ENCODE measurements at places on chromosomes 7 and 10.

DNA sequence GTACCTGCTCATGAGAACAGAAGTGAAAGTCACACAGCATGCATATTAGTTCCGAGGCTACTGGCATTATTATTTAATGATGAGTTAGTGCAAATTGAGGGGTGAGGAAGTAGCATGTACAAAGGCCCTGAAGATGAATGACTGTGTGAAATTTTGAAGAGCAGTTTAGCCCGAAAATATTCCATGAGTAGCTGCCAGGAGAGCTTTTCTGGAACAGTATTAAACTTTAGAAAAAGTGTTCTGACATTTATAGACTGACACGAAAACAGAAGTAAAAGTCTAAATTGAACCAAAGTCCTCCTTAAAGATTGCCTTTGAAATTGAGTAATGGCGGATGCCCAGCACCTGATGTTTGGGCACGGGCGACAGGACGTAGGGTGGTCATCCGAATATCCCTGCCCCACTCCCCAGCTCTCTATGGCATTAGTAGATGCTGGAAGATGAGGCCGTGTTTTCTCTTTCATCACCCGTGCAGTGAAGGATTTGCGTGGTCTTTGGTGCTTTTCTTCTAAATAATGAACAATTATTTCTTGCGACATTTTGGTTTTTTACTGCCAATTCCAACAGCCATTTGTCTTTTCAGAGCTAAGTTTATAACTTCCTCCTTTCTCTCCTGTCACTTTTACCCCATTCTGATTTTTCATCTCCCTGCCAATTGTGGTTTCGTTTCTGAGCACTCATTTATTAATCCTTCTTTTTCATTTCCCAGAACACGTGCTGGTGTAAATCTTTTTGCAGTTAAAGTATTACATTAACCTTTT is 192.6 kb downstream of the MGMT start:
- no peak for DNase-seq

GRCh38 chr10:98141484-98142073 is 7.1 kb downstream of the R3HCC1L start:
- DNase-seq: no peak

DNA sequence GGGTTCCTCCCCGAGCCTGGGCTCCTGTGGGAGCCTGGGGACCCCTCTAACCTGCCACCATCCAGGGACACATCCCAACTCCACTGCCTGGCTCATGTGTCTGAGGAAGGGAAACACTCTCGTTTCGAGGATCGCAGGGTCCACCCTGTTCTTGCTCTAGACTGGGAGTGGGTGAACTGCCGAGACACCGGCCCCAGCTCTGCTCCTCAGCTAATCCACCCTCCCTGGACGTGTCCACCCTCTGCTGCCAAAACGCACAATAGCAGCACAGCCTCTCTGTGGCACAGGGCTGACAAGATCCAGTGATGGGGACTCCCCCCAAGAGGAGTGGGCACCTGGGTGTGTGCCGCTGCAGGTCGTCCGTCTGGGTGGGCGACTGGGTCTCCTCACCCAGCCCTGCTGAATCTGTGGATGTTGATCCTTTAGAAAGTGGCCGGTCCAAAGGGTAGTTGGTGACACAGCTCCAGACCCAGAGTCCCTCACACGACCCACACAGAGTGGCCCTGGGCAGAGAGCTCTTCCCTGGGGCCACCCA is 65.2 kb upstream of the FAM20C start:
- no peak for DNase-seq

DNA sequence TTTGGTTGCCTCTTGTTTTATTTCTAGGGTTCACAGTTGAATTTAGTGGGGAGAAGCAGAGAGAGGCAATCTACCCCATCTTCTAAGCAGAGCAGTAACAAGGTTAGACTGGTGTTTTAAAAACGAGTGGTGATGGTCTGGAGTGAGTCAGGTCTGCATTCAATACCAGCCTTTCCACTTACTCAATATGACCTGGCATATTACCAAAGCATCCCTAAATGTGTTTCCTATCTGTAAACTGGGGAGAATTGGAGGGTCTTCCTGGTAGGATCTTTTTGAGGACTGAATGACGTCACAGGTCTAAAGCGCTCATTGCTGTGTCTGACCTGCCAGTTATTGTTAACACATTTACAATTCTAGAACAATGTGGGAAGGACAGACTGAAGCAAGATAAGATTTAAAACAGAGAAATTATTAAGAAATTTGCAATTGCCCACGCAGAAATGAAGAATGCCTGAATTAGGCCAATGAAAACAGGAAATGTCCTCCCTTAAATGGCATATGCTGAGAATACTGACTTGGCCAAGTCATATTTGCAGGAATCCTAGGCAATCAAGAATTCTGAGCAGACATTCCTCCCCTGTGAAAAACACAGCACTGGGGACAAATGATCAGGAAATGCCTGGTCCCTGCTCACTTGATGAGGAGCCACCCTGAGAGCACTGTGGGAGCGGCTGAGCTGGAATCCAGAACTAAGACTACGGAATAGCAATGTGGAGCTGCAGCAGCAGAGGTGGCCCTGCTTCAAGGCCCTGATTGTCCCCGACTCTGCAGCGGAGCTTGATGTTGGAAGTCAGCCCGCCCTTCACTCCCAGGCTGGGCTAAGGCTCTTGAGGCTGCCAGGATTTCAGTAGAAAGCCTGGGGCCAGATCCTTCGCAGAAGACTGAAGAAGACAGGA is 184.5 kb upstream of the CXCL12 start:
- DNase-seq: peak; percentile 99

DNA sequence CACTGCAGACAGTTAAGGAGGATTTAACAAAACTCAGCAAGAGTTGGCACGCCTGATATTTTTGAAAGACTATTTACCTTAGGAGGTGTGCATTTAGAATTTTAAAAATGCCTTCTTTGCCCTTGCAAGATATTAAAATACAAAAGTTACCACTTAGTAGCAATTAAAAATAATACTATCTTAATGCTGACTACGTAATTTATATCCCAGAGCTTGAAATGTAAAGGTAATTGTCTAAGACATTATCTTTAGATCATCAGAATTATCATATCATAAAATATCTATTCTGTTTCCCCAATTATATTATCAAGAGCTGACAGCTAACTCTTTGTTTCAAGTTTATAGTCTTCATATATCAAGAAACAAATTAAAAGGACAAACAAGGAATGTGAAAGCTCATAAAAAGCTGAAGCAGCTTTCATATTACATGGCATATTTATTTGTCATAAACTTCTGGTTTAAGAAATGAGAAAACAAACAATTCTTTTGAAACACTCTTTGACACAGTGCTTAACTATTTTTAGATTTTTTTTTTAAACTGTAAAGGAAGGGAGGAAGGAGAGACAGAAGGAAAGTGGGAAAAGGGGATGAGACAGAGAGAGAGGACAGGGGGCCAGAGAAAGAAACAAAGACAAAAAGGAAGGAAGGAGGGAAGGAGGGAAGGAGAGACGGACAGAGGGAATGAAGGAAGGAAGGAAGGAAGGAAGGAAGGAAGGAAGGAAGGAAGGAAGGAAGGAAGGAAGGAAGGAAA is 73.5 kb downstream of the RTKN2 start:
- DNase-seq: peak; percentile 38

- no peak for DNase-seq
These were observed 39.7 kb downstream of the FRMPD2 start for GRCh38 chr10:48234787-48235186.

DNA sequence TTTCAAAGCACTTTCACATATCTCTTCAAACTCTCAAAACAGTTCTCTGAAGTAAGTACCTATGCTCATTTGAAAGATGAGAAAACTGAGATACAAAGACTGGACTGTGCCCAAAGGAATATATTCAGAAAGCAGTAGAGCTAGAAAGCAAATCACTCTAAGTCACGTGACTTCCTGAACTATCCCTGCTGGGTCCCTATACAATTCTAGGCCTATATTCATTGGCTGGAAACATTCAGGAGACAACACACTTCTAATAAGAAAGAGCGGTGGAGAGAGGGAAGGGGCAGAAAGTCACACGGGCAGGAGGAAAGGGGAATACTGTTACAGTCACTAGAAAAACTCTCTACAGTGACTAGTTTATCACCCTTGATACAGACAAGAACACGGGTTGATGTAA is 140.0 kb downstream of the CHCHD3 start:
- DNase-seq: no peak

DNA sequence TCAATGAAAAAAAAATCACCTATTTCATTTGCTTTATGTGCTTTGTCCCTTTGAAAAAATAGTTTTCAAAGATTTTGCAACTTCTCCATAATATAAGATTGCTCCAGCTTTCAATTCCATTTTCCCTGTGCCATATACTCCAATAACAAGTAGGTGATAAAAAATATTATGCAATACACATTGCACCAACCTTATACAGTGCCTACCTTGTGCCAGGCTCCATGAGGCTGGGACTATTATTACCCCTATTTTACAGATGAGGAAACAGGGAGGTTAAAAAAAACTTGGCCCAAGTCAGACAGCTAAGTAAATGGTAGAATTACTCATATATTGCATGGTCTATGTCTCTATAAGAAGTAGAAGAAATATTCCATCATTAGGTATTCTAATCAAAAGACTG is 57.8 kb downstream of the BRAF start:
- DNase-seq: no peak

DNA sequence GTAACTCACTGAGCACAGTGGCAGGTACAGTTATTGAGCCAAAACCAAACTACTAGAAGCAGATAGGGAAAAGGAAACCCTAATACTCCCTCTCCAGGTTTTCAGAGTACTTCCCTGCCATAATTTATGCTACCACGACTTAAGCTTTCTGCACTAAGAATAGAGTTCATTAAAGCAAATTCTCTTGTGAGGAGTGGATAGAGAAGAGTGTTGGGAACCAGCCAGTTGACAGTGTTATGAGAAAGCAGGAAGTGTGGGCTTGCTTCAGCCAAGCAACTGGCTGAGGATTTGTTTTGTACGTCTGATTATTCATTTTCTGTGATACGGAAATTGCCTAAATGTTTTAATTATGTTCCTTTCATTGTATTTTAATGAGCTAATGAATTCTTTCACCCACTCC is 280.5 kb downstream of the KIF20B start:
- peak; percentile 33 for DNase-seq

DNA sequence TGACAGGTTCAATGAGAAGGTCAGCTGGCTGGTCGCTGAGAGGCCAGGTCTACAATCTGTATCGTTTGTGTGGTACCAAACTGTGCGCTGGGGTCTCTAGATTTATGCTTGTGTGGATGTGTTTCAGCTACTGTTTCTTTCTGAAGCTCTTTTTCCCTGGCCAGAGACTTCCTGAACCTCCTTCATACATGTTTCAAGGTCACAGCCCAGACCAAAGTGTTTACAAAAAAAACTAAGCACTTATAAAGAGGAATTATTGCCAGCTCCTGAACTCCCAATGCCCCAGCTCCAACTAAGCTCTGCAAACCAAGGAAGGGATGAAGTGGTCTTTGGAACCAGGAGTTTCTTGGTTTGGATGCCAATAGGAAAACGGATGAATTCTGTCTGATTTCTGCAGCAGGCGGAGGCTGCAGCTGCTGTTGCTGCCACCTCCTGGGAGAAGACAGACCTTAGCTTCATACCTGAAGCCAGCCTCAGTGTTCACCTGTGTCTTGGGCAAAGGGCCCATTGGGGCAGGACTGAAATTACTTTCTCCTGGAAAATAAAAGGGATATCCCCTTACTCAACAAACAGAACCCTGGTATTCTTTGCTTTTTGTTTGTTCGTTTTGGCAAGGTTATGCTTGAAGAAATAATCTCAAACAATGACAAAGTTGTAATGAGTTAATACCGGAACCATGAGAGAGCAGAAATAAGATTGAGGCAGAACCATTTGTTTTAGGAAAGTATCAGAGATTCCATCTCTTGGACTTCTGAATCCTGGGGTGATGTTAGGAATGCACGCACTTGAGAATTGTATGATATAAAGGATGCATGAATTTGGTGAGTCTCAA is 24.6 kb upstream of the MKLN1 start:
- DNase-seq: peak; percentile 32

DNA sequence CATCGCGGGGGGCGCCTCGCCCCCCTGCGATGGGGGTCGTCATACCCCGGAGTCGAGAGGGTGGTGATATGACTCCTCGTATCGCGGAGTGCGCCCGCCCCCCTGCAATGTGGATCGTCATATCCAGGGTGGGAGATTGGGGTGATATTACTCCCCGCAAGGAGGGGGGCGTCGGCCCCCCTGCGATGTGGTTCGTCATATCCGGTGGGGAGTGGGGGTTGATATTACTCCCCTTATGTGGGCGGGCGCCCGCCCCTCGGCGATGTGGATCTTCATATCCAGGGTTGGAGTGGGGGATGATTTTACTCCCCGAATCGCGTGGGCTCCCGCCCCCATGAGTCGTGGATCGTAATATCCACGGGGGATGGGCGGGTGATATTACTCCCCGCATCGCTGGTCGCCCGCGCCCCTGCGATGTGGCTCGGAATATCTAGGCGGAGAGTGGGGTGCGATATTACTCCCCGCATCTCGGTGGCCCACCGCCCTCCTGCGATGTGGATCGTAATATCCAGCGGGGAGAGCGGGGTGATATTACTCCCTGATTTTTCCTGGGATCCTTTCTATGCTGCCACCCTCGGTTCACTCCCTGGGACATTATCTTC is 36.9 kb downstream of the MEIG1 start:
- no peak for DNase-seq

DNA sequence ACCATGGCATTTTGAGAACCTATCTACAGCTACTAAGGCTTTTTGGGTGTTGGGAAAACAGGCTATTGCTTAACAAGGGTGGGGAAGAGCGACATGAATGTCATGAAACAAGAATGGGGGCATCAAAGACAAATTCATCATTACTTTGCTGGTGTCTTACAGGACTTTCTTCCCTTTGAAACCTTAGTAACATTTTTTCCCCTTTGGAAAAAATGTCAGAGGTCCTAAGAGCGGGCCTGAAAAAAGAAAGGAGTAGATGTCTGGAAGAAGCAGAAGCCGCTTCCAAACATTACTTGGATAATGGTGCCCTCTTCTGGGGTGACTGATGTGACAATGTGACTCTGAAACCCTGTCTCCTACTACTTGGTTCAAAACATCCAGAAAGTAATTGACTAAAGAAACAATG is 3.8 kb upstream of the DDX50 start:
- peak; percentile 81 for DNase-seq

- DNase-seq: no peak
These were observed 894 bp downstream of the ATXN7L1 start for GRCh38 chr7:105875505-105875904.

DNA sequence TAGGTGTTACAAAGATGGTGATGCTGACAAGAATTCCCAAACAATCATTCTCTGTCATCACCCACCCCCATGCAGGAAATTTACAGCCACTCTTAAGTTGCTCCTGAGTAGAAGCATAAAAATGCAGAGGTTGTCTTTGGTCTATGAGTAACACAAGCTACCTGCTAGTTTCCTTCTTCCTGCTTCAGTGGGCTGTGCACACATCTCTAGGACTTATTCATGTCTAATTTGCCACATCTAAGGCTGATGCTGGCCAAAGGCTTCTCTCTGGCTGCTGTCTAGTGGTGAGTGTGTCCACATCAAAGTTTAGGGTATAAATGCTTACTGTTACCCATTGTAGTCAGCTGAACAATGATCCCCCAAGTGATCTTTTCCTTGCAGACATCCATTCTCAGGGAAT is 662.5 kb downstream of the TYW1 start:
- no peak for DNase-seq

DNA sequence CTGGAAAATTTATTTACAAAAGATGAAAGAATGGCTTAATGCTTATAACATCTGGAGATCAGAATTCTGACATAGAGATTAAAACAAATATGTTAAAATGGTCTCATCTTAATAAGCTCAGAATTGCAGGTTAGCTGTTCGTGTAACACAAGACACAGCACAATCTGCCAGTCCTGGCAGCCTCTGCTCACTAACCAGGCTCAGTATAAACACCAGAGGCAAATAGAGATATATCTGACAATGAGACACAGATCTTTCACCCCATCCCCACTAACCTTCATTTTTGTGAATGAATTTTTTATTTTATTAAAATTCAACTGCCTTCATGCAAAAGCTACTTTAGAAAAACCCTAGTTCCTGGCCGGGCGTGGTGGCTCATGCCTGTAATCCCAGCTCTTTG is 51.8 kb downstream of the RELN start:
- no peak for DNase-seq
